Neural progenitor cell (in vitro differentiated cells): ENCODE measurements at places on chromosomes 7 and 10.

GRCh38 chr7:81491573-81491972 is 278.3 kb downstream of the HGF start:
- no peak for DNase-seq

DNA sequence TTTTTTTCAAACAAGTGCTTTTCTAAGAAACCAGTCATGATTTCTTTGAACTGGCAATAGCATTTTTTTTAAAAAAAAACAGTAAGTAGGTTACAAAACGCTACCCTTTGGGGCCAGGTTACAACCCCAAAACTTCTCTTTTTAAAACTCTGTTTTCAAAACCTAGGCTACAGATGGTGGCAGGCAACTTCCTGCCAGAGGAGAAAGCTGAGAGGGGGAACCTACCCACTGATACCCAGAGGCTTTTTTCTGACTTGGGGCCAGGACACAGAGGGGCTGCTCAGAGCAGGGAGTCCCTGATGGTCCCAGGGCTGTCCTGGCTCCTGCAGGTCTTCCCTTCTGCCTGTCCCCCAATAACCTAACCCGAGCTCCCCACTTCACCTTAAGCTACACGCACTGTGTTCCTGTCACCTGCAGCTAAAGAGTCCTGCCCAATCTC is 6.9 kb downstream of the STN1 start:
- no peak for DNase-seq

DNA sequence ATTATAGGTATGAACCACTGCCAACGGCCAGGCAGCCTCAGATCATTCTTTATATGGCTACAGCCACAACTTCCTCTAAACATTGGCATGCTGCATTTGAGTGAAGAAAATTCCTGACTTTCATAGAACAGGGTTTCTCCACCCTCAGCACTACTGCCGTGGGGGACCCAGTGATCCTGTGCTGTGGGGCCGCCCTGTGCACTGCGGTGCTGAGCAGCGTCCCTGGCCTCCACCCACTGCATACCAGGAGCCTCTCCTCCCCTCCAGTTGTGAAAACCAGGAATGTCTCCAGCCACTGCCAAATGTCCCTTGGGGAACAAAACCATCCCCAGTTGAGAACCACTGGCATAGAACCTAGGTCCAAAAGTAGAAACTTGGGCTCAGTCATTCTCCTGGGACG is 15.8 kb downstream of the CNPY1 start:
- no peak for DNase-seq

- DNase-seq = no peak
These were observed 36.0 kb downstream of the GNA12 start for GRCh38 chr7:2807845-2808772.

DNA sequence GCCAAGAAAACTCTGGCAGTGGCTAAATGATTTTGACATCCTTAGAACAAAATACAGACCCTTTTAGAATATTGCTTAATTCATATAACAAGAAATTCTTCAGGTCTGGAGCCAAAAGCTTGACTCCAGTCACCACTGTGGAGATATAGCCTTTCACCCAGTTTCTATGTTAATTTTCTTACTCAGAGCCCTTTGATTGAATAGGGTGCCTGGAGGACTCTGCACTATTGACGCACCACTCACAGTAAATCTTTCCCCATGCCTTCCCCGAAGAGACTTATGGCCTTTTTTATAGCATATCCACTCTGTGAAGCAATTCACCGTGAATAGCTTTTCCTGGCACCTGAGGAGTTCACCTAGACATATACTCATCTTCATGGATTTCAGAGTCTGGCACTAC is 613.8 kb downstream of the ZWINT start:
- peak; percentile 3 for DNase-seq
